Large intestine (tissue), 12 donors: ENCODE measurements at places on chromosomes 6 and 20.

- peaks cover 14% of the 10 kb centered on the region for H3K36me3 ChIP-seq
- no peaks in the 10 kb centered on the region for H3K27me3 ChIP-seq
- no peaks in the 10 kb centered on the region for H3K4me1 ChIP-seq
- no peak for DNase-seq
Observed at GRCh38 chr6:75130784-75131183, 75.1 kb downstream of the COL12A1 start.

DNA sequence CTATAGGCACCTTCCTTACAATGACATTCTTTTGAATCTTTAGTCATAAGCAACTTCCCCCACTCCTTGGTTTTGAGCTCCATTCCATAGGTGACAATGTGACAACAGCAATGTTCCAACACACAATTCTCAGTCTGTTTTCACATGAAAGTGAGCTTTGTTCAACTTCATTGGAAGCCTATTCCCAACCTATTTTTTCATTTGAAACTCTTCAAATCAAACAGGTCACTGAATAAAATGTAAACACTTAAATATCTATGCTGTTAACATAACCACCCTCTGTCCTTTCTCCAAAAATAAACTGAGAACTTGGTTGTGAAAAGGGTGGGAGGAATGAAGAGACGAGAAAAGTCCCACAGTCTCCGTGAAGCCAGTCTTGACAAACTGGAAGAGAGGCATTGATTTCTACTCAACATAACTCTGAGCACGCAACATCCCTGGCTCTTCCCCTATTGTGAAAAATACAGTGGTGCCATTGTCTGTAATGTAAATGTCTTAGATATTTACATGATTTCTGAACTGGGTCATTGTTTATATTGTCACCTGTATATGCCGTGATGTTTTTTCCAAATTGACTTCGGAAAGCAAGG is 343.1 kb downstream of the TFAP2A start:
- H3K27me3 ChIP-seq = no peaks in the 10 kb centered on the region
- H3K27ac ChIP-seq = no peak overlapping the region
- H3K4me3 ChIP-seq = no peak overlapping the region
- no peak for DNase-seq
- no peaks in the 10 kb centered on the region for H3K4me1 ChIP-seq

GRCh38 chr6:143468026-143468425 is 17.4 kb downstream of the PEX3 start:
- no peaks in the 10 kb centered on the region for H3K4me1 ChIP-seq
- H3K4me3 ChIP-seq = no peak overlapping the region
- no peaks in the 10 kb centered on the region for H3K27me3 ChIP-seq
- no peak for DNase-seq

GRCh38 chr6:100346828-100347227 is 117.9 kb downstream of the SIM1 start:
- no peaks in the 10 kb centered on the region for H3K27me3 ChIP-seq
- DNase-seq = no peak
- no peaks in the 10 kb centered on the region for H3K4me1 ChIP-seq
- no peak overlapping the region for H3K4me3 ChIP-seq
- H3K27ac ChIP-seq = no peak overlapping the region
- H3K36me3 ChIP-seq = no peaks in the 10 kb centered on the region

- no peak overlapping the region for H3K27ac ChIP-seq
- H3K4me1 ChIP-seq = peaks cover 26% of the 10 kb centered on the region
- no peaks in the 10 kb centered on the region for H3K36me3 ChIP-seq
- H3K4me3 ChIP-seq = no peak overlapping the region
- DNase-seq = no peak
Observed at GRCh38 chr20:33999025-33999649, 5.4 kb downstream of the RALY start.

GRCh38 chr20:19737025-19737424 is 21.0 kb upstream of the RIN2 start:
- H3K27me3 ChIP-seq = no peaks in the 10 kb centered on the region
- no peaks in the 10 kb centered on the region for H3K36me3 ChIP-seq
- H3K4me1 ChIP-seq = peaks cover 17% of the 10 kb centered on the region
- H3K27ac ChIP-seq = peak overlapping the region; percentile 70

DNA sequence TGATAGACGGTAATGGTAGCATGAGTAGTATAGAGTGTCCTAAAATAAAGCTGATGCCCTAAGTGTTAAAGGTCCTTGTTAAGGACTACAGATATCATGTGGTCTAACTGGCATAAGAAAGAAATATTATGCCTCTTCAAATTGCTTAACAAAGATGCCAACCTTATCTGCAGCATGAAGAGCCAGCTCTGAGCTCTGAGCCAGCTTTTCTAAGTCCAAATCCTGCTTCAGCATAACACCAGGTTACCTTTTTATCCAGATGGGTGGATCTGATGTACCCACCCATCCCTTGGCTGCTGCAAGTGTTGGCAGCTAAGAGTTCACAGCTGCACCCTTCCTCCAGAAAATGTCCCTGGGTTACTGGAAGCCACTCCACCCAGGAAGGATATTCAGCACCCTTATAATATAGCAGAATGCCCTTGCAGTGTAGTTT is 83.8 kb downstream of the TENT5A start:
- no peak overlapping the region for H3K4me3 ChIP-seq
- H3K27ac ChIP-seq = no peak overlapping the region
- no peaks in the 10 kb centered on the region for H3K27me3 ChIP-seq
- DNase-seq = no peak

GRCh38 chr6:111113336-111114086 is 26.2 kb downstream of the SLC16A10 start:
- no peak overlapping the region for H3K27ac ChIP-seq
- DNase-seq = no peak
- H3K36me3 ChIP-seq = no peaks in the 10 kb centered on the region
- no peak overlapping the region for H3K4me3 ChIP-seq

DNA sequence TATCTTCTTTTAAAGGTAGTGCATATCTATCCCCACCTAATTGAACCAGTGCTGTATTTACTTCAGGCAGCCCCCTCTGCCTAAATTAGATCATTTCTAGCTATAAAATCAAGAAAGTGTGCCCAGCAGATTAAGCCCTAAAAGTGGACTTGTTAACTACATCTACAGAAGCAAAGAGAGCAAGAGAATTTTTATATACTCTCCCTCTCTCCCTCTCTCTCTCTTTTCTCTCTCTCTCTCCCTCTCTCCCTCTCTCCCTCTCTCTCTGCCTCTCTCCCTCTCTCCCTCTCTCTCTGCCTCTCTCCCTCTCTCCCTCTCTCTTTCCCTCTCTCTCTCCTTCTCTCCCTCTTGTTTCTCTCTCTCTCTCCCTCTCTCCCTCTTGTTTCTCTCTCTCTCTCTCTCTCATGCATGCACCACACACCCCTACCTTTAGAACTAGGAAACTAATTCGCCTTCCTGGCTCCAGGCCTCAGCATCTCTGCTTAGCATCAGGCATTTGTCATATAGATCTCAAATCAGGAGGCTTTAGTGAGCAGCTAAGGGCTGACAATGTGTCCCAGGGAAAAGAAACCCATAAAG is 71.4 kb downstream of the FOXA2 start:
- no peaks in the 10 kb centered on the region for H3K27me3 ChIP-seq
- peaks cover 20% of the 10 kb centered on the region for H3K4me1 ChIP-seq
- H3K4me3 ChIP-seq = no peak overlapping the region

GRCh38 chr6:148724428-148724827 is 22.4 kb upstream of the UST start:
- no peak for DNase-seq
- H3K36me3 ChIP-seq = no peaks in the 10 kb centered on the region
- H3K27ac ChIP-seq = no peak overlapping the region
- H3K27me3 ChIP-seq = no peaks in the 10 kb centered on the region
- H3K4me1 ChIP-seq = no peaks in the 10 kb centered on the region

DNA sequence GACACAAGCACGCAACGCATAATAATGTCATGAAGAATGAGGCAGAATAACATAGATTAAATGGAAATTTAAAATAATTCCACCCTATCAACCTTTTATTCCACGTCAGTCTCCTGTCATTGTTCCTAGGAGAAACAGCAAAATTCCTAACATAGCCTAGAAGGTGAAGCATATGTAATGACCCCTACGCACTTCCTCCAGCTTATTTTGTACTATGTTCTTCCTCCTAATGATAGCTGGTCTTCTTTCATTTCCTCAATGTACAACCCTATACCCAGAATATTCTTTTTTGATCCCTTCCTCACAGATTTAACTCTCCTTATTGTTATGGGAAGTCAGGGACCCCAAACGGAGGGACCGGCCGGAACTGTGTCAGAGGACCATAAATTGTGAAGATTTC is 122.0 kb upstream of the CARMIL1 start:
- no peak overlapping the region for H3K4me3 ChIP-seq
- H3K4me1 ChIP-seq = peaks cover 4% of the 10 kb centered on the region
- no peaks in the 10 kb centered on the region for H3K27me3 ChIP-seq
- H3K27ac ChIP-seq = no peak overlapping the region
- no peaks in the 10 kb centered on the region for H3K36me3 ChIP-seq

DNA sequence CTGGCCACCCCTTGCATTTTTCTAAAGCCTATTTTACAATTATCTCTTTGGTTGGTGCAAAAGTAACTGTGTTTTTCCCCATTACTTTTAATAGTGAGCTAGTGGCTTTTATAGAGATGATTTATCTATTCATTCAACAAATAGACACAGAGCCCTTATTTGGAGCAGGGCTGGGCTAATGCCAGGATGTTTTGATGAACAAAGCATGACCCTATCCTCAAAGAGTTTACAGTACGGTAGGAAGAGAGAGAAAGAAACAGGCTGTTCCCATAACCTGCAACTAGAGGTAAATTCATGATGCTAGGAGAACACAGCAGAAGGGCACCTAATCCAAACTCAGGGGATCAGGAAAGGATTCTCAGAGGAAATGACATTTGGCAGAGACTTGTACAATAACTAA is 37.3 kb upstream of the UST start:
- DNase-seq = no peak
- H3K4me1 ChIP-seq = no peaks in the 10 kb centered on the region
- no peaks in the 10 kb centered on the region for H3K36me3 ChIP-seq

DNA sequence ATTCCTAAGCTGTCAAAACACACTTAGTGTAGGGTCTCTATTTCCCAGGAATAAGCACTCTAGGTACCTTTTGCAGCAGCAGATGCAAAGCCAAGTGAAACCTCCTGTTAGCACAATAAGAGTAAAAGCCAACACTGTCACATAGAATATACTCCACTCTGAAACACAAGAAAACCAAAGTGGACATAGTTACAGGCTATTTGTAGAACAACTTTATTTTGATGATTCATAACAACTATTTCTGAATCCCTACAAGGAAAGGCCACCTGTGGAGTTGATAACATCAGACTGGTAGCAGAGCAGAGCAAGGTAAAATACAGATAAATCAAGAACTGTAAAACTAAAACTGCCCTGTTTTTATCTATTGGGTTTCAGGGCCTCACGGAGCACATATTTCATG is 59.7 kb downstream of the ALDH5A1 start:
- H3K27ac ChIP-seq = no peak overlapping the region
- no peaks in the 10 kb centered on the region for H3K27me3 ChIP-seq
- no peak for DNase-seq
- H3K36me3 ChIP-seq = no peaks in the 10 kb centered on the region

DNA sequence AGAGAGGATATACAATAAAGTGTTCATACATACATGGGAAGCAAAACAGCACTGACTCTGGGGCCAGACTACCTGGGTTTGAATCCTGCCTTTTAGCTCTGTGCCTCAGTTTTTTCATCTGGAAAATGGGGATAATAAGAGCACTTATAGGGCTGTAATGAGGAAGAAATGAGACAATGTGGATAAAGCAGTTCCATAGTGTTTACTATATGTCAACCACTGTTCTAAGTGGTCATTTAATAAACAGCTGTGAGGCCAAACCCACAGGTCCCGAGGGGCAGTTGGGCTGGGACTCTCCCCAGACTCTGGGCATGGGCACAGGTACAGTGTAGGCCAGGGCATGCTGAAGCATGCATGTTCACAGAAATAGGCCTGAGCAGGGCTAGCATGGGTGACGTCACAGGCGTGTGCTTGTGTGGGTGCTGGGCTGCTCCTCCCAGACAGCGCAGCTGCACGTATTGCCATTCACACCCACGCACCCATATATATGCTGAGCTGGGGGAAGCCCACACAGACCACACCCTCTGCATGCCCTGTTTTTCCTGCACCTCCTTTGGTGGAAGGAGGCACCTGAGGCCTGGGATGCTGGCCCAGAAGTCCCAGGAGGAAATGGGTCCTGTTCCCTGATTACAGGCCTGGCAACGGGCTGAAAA is 3.5 kb upstream of the PLCG1 start:
- no peaks in the 10 kb centered on the region for H3K36me3 ChIP-seq
- H3K27me3 ChIP-seq = no peaks in the 10 kb centered on the region
- H3K27ac ChIP-seq = no peak overlapping the region
- H3K4me1 ChIP-seq = peaks cover 4% of the 10 kb centered on the region

DNA sequence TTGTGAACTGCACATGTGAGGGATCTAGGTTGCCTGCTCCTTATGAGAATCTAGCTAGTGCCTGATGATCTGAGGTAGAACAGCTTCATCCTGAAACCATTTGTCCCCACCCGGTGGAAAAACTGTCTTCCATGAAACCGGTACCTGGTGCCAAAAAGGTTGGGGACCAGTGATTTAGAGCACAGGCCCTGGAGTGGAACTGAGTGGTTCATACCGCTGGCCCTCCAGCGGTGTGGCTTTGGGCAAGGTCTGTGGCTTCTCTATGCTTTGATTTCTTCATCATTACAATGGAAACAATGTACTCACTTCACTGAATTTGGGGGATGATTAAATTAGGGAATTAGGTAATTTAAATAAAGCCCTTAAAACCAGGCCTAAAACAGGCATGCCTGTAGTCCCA is 36.3 kb downstream of the CD164 start:
- no peaks in the 10 kb centered on the region for H3K36me3 ChIP-seq
- H3K4me1 ChIP-seq = peaks cover 44% of the 10 kb centered on the region
- H3K27ac ChIP-seq = no peak overlapping the region
- H3K4me3 ChIP-seq = no peak overlapping the region

- no peak overlapping the region for H3K4me3 ChIP-seq
- no peaks in the 10 kb centered on the region for H3K36me3 ChIP-seq
- no peak overlapping the region for H3K27ac ChIP-seq
- no peaks in the 10 kb centered on the region for H3K4me1 ChIP-seq
- DNase-seq = no peak
- H3K27me3 ChIP-seq = no peaks in the 10 kb centered on the region
Observed at GRCh38 chr20:6940048-6940447, 172.6 kb downstream of the BMP2 start.

GRCh38 chr20:4306206-4306605 is 290.8 kb upstream of the RNF24 start:
- no peak for DNase-seq
- no peak overlapping the region for H3K27ac ChIP-seq
- H3K4me3 ChIP-seq = no peak overlapping the region
- H3K36me3 ChIP-seq = no peaks in the 10 kb centered on the region
- H3K27me3 ChIP-seq = peaks cover 2% of the 10 kb centered on the region

GRCh38 chr6:34521463-34522285 is 34.5 kb downstream of the SPDEF start:
- H3K4me1 ChIP-seq = peaks cover 2% of the 10 kb centered on the region
- no peak overlapping the region for H3K4me3 ChIP-seq

- DNase-seq = no peak
- H3K36me3 ChIP-seq = no peaks in the 10 kb centered on the region
- H3K4me3 ChIP-seq = no peak overlapping the region
- H3K27ac ChIP-seq = no peak overlapping the region
Observed at GRCh38 chr6:117233145-117233544, 32.2 kb upstream of the VGLL2 start.

- no peak for DNase-seq
- peaks cover 3% of the 10 kb centered on the region for H3K36me3 ChIP-seq
- H3K4me3 ChIP-seq = no peak overlapping the region
- H3K27me3 ChIP-seq = no peaks in the 10 kb centered on the region
- no peak overlapping the region for H3K27ac ChIP-seq
- H3K4me1 ChIP-seq = no peaks in the 10 kb centered on the region
Observed at GRCh38 chr6:75250552-75250951, 7.0 kb upstream of the COX7A2 start.
